ENCODE measurements at places on chromosomes 2 and 18. TPM values are rescaled to one million over a fixed set of nuclear protein-coding genes. Genes with fewer than 3 reads are reported as not detected.

SERPINB12 gene
- not detected for total RNA-seq

MEP1B gene
- 0.48 TPM for total RNA-seq

SERPINB10 gene
- total RNA-seq: not detected

DNA sequence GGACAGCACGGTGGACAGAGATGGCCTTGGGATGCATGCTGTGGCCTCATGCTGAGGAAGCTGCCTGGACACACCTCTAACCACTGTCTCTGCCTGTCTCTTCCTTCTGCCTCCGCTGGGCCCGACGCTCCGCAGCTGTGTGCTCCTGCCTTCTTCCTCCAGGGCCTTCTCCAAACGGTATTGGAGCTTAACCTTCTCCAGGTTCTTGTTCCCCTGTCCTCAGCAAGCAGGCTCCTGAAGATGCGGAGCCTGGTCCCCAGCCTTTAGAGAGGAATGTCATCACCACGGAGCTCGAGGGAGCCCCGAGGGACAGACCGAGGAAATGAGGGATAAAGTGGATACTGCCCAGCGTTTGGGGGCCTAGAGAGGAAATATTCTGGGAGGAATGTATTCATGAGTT lies 155.1 kb downstream of the DYSF start:
- DNase-seq: no peak

- DNase-seq: no peak
Measured at GRCh38 chr2:9702604-9703084, 71.8 kb upstream of the YWHAQ start.

GRCh38 chr18:79434607-79435401 lies 39.1 kb downstream of the NFATC1 start:
- no peak for DNase-seq

All from dorsolateral prefrontal cortex (tissue), 122 donors.